ENCODE measurements at places on chromosomes 2 and 18.

- DNase-seq: no peak
Observed at GRCh38 chr2:177327009-177327408, 62.5 kb upstream of the NFE2L2 start.

- DNase-seq: no peak
Observed at GRCh38 chr2:168348076-168348475, 100.7 kb upstream of the STK39 start.

- DNase-seq: no peak
Observed at GRCh38 chr18:44786688-44787087, 106.0 kb downstream of the SETBP1 start.

DNA sequence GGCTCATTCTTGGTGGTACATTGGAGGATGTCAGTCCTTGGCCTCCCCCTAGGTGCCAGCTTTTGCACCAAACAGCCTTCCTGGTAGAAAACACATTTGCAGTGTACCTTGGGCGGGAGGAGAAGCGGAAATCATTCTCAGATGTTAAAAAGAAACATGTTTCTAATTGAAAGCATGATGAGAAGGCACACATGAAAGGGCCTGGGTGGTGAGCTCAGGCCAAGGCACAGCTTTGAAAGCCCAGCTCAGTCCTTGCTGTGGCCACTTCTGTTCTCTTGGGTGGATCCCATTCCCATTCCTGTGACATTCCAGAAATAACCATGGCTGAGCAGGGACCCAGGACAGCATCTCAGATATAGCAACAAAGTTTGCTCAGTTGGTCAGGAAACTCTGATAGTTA is 71.5 kb downstream of the LTBP1 start:
- DNase-seq: no peak

DNA sequence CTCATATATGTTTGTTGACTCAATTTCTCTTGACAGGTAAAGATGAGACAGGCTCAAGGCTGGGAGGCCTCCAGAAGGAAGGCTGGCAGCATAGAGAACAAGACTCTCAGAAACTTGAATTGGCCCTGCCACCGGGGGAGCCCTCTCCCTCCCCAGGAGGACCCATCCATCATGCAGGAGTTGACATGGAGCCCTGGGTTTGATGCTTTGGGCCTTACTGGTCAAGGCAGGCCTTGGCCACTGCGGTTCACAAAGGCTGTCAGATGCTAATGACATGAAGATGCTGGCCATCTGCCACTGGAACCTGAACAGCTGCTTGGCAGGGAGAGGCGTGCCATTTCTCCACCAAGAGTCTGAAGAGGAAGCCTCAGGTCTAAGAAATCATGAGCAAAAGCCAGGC is 193.6 kb downstream of the MTCL1 start:
- DNase-seq: peak; percentile 32

DNA sequence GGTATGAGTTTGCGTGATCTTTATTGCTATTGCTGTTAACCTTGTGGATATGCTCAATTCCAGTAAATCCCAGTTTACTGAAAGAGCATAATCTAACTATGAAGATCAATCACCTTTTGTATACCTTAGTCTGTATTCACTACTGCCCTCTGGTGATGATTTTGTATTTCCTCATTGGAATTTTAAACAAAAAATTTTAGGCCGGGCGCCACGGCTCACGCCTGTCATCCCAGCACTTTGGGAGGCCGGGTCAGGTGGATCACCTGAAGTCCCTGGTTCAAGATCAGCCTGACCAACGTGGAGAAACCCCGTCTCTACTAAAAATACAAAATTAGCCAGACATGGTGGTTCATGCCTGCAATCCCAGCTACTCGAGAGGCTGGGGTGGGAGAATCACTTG is 5.1 kb downstream of the COMMD1 start:
- DNase-seq: no peak

DNA sequence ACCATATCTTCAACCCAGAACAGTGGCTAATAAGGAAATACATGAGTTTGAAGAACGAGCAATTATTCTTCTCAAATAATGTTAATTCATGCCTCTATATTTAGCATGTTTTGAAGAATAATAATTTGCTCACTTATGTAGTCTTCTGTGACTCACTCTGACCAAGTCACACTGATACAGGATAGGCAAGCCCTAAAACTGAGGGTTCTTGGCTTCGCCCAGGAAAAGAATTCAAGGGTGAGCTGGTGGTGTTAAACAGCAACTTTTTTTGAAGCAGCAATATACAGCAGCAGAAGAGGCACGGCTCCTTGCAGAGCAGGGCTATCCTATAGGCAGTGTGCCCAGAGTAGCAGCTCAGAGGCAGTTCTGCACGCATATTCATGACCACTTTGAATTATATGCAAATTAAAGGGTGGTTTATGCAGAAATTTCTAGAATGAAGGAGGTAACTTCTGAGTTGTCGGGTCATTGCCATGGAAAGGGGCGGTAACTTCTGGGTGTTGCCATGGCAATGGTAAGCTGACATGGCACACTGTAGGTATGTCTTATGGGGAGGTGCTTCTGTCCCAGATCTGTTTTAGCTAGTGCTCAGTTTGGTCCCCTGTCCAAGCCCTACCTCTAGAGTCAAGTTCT is 200.6 kb downstream of the RND3 start:
- DNase-seq: no peak

DNA sequence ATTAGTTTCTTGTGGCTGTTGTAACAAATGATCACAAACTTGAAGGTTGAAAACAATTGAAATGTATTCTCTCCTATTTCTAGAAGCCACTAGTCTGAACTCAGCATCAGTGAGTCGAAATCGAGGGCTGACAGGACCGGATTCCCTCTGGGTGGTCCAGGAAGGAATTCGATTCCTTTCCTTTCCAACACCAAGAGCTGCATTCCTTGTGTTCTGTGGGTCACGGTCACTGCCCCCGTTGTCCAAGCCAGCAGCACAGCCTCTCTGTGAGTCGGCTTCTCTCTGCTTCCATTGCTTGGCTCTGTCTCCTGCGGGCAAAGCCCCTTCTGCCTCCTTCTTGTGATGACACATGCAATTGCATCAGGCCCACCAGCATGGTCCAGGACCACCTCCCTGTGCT is 67.3 kb downstream of the SMIM21 start:
- DNase-seq: no peak

- DNase-seq: peak; percentile 92
Observed at GRCh38 chr18:75923169-75923568, 495.7 kb upstream of the SMIM21 start.

DNA sequence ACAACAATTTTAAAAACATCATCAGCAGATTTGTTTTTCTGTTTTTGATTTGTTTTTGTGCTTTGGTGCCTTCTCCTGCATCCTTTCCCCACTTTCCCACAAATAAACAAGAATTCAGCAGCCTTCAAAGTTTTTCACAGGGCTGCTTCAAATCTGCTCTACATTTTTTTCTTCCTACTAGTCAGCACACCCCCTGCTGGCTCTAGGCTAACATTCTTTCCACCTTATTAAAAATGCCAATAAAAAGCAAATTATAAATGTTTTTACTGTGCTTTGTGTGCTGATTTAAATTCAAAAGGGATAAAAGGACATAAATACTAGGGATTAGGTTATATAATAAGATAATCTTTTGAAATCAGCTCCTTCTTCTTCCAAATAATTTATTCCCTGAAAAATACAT is 6.2 kb upstream of the CNTNAP5 start:
- DNase-seq: no peak

- DNase-seq: peak; percentile 38
Observed at GRCh38 chr18:28075501-28075900, 101.4 kb downstream of the CDH2 start.

DNA sequence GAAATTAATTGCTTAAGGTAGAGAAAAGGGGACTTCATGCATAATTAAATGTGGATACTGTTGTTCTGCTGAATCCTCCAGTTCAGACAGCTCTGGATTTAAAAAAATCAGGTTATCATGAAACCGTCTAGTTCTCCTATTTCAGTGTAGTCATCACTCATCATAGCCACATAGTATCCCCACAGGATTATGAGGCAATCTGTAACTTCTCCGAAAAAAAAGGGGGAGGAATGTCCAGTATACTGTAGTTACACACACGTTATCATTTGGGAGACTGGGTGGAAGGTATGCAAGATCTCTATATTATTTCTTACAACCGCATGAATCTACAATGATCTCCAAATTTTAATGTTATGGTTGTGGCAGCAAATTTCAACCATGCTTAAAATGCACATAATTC is 114.0 kb downstream of the HIBCH start:
- no peak for DNase-seq

- DNase-seq: no peak
Observed at GRCh38 chr18:5710676-5711075, 166.9 kb upstream of the EPB41L3 start.

GRCh38 chr18:41753826-41754225 is 201.2 kb upstream of the PIK3C3 start:
- DNase-seq: no peak

- DNase-seq: peak; percentile 23
Observed at GRCh38 chr2:41994233-41994637, 53.6 kb upstream of the PKDCC start.

GRCh38 chr18:42545825-42546224 is 569.7 kb downstream of the RIT2 start:
- peak; percentile 68 for DNase-seq

- no peak for DNase-seq
Observed at GRCh38 chr2:6933911-6934310, 16.7 kb downstream of the RNF144A start.

DNA sequence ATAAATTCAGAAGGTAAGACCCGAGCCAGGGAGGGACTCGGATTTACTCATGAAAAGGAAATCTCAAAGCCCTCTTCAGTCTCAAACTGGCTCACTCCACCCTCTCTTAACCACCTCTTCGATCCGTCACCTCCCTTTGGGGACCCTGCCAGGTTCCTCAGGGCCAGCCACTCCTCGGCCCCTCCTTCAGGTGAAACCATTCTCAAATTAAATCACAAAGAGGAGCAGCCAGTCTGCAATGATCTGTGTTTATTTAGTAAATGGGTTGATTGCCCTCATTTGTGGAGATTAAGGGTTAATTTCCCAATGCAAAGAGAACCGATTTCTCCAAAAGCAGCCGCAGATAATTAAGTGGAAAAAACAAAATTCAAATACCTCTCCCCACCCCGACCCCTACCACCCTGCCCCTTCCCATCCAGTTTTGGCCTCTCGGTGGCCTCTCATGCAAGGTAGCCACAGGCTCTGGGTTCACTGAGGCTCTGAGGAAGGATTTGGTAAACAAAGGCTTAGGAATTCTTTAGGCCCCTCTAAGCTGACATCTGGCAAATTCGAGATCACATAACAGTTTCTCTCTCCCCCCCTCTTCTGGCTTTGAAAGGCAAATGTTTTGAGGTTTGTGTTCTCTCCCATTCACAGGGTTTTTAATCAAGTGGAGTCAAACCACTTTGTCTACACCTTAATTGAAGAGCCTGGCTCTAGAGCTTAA is 10.3 kb upstream of the FZD7 start:
- DNase-seq: no peak

- DNase-seq: no peak
Observed at GRCh38 chr2:90207454-90208058, 1516.1 kb downstream of the RPIA start.

GRCh38 chr2:11827547-11827946 is 81.1 kb downstream of the LPIN1 start:
- no peak for DNase-seq

DNA sequence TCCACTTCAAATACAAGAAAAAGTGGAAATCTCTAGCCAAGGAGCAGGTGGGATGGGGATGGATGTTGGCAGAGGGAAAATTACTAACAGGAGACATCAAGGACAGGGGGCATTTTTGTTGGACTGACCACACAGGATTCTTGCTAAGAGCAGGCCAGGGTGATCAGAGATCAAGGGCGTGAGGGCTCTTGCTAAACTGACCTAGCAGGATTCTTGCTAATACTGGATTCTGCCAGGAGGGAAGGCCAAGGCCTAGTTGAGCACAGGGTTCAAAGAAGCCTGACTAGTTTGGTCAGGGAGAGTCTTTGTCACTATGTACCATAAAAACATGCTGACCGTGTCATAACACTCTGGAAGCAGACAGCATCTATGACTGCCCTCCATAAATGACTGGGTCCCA is 442.7 kb downstream of the PID1 start:
- DNase-seq: no peak

- no peak for DNase-seq
Observed at GRCh38 chr2:70062270-70062669, 25.0 kb upstream of the PCBP1 start.

DNA sequence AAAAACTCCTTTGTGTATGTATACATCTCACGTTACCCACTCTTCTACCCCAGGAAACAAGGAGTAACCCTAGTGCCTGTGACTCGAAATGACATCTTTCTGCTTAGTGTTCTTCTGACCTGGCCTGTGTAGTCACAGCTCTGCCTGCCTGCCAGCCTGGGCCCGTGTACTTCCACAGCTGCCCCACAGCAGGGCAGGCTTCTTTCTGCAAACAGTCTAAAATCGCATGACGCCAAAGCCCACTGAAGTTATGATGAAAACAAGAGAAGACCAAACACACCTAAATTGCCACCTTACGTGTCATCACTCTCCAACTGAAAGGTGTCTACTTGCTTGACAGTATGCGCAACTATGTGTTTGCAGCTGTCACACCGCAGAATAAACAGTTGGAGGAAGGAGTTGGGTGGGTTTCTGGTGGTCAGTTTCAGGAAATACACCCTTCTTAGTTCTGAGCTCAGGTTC is 1.5 kb downstream of the GAREM1 start:
- DNase-seq: no peak

DNA sequence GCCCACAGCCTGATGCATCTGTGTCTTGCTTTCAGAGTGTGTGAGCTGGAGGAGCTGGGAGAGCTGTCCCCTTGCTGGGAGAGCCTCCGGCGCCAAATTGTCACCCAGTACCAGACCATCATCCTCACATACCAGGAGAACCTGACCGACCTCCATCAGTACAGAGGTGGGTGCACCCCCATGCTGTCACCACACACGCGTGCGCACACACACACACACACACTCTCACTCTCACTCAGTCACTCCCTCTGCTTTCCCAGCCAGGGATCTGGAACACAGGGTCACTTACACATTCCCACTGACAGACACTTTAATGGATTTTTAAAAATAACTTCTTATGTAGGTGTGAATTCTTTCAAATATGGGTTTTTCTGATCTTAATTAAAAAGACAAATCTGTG is 64.5 kb downstream of the COA5 start:
- DNase-seq: no peak

DNA sequence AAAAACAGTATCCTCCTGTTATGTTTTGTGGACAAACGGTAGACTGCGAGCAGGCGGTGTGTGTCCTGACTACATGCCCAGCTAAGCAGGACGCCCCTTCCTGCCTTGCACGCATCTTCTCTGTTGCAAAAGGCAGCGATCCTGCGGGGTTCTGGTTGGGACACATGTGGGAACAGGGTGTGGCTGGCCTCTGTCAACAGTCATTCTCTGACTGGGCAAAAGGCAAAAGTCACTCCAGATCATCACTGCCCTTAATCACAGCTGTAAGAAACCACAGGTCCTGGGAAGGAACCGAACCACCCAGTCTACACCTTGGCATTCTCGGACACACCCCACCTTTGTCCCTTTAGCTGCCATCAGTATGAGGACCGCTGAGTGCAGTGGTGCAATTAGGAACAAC is 44.3 kb upstream of the TMEM87B start:
- no peak for DNase-seq
